ENCODE measurements at places on chromosomes 2 and 18. TPM values are rescaled to one million over a fixed set of nuclear protein-coding genes. Genes with fewer than 3 reads are reported as not detected.

DNA sequence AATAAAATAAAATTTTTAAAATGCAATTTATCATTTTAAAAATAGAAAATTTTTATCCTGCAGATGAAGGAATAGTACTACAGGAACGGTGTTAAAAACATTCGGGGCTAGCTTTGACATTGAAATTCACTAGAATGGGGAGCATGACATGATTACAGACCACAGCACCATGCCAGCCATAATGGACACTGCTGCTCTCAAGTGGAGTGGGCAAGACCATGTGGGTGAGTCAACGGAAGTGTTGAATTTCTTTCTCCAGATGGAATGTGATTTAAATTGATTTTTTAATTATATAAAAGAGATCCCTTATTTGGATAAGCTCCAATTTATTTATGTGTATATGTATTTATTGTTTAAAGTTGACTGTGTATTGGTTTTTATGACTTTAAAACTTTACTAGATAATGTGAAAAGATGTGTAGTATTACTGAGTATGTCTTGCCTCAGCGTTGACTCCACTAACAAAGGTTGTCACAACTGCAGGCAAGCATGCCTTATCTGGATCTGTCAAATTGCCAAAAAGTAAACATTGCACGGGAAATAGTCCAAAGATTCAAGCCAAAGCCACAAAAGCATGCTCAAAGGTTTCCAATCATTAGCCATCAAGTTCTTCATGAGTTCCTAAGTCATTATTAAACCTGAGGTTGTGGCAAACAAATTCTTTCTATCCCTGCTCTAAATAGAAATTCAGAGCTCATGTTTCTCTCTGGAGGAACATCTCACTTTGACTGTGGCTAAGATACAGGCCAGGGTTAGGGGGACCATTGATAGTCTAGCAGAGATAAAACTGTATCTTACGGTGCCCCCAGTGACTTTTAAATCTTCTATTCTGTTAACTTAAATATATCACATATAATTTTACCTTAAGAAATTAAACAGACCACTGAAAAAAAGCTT lies 536.9 kb downstream of the TMX3 start:
- DNase-seq, result peak; percentile 28

DNA sequence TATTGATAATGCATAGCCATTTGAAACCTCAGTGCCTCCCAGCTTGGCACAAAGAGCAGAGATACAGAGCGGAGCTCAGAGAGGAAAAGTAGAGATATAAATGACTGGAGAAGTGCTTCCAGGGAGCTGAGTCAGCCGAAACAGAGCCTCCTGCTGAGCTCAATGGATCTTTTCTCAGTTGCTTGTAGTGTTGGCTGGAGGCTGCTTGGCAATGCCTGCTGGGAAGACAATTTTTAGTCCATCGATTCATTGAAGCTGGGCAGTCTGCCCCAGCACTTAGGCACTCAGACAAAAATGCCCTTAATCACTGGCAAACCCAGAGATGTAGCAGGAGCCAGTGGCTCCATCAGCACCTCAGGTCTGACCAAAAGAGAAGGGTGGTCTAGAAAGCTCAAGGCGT lies 81.3 kb upstream of the SETBP1 start:
- peak; percentile 24 for DNase-seq

The POTEF gene
- total RNA-seq, result 0.27 TPM

GRCh38 chr2:81767187-81767912 lies 1462.8 kb upstream of the LRRTM1 start:
- DNase-seq, result no peak

GRCh38 chr2:31365348-31365747 lies 49.2 kb downstream of the XDH start:
- no peak for DNase-seq

DNA sequence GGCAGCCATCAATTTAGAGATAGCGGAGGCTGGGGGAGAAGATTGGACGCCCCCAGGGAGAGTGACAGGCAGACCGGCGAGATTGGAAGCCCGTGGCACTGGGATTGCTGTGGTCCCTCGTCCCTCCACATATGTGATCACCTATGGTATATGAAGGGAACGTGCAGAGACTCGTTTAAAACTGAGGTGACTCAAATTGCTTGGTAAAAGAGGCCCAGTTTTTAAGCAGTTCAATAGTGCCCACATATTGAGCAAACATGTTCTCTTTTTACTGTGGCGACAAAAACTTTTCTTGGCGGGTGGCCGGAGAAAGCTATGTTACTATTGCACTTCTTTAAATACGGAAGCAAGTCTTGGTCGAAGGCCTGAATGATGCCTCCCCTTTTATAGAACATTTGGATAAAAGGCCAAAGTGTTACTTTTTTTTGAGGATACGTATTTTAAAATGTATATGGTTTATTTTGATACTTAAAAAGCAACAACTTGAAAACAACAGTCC lies 9.1 kb downstream of the B3GNT2 start:
- DNase-seq, result no peak

- no peak for DNase-seq
Observed at GRCh38 chr18:28161608-28162599, 15.0 kb downstream of the CDH2 start.

The CPLX4 gene
- 14.8 TPM for total RNA-seq

DNA sequence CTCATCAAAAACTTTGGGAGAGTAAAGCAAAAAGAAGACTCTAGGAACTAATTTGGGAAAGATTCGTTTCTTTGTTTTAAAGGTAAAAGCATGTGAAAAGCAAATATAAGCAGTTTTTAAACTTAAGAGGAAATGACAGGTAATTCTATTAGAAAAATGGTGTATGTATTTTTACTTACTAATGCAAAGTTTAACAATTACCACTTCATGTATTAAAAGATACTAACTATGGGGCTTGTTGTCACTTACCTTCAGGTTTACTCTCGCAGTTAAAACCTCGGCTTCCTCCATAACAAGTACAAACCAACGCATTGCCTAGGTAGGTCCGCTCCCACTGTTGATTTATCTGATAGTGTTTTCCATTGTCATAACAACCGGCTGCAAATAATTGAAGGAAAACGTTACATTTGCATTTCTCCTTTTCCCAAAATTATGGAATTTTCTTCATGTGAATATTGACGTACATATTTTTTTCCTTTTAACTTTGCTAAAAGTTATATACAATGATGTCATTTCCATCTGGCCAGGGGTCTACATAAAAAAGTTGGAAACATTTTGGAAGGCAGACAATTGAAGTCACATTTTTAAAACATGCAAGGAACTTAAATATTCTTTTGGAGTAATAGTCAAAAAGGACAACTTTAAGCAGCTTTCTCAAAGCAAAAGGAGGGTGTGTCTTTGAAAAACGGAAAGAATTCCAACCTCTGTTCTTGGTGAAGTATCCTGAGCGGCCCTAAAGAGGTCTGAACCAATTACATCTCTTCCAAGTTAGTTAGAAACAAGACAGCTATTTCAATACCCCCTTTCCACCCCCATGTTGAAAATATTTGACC lies 1.2 kb downstream of the FN1 start:
- DNase-seq, result no peak

GRCh38 chr2:128520791-128521190 lies 202.1 kb upstream of the HS6ST1 start:
- DNase-seq, result no peak

The LRATD1 gene
- total RNA-seq, result 17.2 TPM
